GM12878 (cell line): ENCODE measurements at places on chromosomes 6 and 20. TPM values are rescaled to one million over a fixed set of nuclear protein-coding genes. Genes with fewer than 3 reads are reported as not detected.

NNAT gene
- polyA plus RNA-seq, result 0.41 and 0.42 TPM in 2 replicates

PRL gene
- 27.5 and 29.2 TPM in 2 replicates for polyA plus RNA-seq

DNA sequence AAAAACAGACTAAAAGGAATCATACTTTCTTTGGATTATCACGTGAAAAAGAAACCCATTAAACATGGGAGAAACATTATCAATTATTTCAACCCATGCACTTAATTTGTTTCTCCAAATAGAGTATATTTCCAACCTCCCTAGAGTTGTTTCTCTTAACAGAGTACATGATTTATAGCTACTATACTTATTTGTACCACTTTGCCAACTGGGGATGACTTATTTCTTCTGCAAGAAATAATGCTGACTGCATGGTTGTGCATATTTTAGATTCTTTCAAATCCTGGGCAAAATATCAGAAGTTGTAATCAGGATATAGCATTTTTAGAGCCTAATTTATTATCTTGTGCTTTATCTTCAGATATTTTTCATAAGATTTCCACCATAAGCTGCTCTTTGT is 629.1 kb upstream of the EYS start:
- no peak overlapping the region for H3K27ac ChIP-seq
- no peaks in the 10 kb centered on the region for H3K4me1 ChIP-seq
- no peaks in the 10 kb centered on the region for H3K36me3 ChIP-seq
- DNase-seq, result no peak

- H3K4me3 ChIP-seq, result no peak overlapping the region
- H3K27ac ChIP-seq, result no peak overlapping the region
- DNase-seq, result no peak
These were observed 8.9 kb upstream of the DDR1 start for GRCh38 chr6:30875244-30876038.

COL11A2 gene
- polyA plus RNA-seq, result 0.11 and 0.15 TPM in 2 replicates

DNA sequence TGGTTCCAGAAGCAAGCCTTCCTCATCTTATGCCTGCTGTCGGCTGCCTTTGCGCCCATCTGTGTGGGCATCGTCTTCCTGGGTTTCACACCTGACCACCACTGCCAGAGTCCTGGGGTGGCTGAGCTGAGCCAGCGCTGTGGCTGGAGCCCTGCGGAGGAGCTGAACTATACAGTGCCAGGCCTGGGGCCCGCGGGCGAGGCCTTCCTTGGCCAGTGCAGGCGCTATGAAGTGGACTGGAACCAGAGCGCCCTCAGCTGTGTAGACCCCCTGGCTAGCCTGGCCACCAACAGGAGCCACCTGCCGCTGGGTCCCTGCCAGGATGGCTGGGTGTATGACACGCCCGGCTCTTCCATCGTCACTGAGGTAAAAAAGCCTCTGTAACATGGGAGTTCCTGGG is 366 bp downstream of the SLC22A1 start:
- no peak overlapping the region for H3K27ac ChIP-seq
- H3K27me3 ChIP-seq, result no peaks in the 10 kb centered on the region
- DNase-seq, result no peak
- H3K36me3 ChIP-seq, result no peaks in the 10 kb centered on the region
- H3K4me1 ChIP-seq, result no peaks in the 10 kb centered on the region

SLC32A1 gene
- not detected in 2 replicates for polyA plus RNA-seq

HLA-DOB gene
- 27.4 and 31.3 TPM in 2 replicates for polyA plus RNA-seq

DNA sequence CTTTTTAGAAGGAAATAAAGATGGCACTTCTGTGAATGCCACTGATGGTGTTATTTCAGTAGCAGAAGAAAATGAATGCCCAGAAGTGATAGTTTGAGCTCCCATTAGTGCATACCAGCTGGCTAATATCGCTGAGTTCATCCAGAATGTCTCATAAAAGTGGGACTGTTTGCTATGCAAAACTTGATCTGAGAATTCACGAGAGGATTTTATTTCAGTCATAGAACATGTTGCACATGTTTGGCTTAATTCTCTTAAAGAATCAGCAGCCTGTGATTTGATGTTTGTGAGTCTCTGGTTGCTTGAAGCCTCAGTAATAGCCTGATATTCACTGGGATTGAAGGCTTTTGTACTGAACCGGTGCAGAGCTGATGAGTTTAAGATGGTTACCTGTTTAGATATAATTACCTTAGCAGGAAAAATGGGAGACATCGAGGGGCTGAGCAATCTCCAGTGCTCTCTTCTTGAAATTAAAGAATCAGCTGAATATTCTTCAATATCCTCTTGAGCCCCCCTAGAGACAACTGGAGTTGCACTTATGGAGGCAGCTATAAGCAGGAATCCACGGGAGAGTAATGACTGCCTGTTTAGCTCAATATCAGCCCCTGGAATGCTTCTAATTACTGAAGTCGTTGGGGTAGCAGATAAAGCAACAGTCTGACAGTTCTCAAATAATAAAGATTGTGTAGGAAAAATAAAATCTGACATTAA is 955.5 kb downstream of the PHF3 start:
- no peak for DNase-seq
- no peaks in the 10 kb centered on the region for H3K36me3 ChIP-seq
- no peak overlapping the region for H3K4me3 ChIP-seq
- no peak overlapping the region for H3K27ac ChIP-seq
- no peaks in the 10 kb centered on the region for H3K4me1 ChIP-seq

DNA sequence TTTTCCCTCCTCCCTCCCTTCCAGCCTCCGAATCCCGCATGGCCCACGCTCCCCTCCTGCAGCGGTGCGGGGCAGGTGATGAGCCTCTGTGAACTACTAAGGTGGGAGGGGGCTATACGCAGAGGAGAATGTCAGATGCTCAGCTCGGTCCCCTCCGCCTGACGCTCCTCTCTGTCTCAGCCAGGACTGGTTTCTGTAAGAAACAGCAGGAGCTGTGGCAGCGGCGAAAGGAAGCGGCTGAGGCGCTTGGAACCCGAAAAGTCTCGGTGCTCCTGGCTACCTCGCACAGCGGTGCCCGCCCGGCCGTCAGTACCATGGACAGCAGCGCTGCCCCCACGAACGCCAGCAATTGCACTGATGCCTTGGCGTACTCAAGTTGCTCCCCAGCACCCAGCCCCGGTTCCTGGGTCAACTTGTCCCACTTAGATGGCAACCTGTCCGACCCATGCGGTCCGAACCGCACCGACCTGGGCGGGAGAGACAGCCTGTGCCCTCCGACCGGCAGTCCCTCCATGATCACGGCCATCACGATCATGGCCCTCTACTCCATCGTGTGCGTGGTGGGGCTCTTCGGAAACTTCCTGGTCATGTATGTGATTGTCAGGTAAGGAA is at the start of gene OPRM1:
Gene OPRM1 (plus strand): TSS at position 10 of the 612 bp plus-strand sequence. CDS start 305 bp downstream, at position 315.
- H3K36me3 ChIP-seq, result no peaks in the 10 kb centered on the region
- H3K27ac ChIP-seq, result no peak within 1 kb of the TSS
- H3K4me1 ChIP-seq, result no peaks in the 10 kb centered on the region
- H3K27me3 ChIP-seq, result no peaks in the 10 kb centered on the region

GRCh38 chr6:34218691-34219090 is 18.0 kb upstream of the HMGA1 start:
- DNase-seq, result no peak
- H3K27me3 ChIP-seq, result no peaks in the 10 kb centered on the region
- H3K27ac ChIP-seq, result no peak overlapping the region

- no peak for DNase-seq
- H3K27ac ChIP-seq, result no peak overlapping the region
- peaks cover 12% of the 10 kb centered on the region for H3K27me3 ChIP-seq
- no peak overlapping the region for H3K4me3 ChIP-seq
These were observed 1.2 kb upstream of the ARFGEF3 start for GRCh38 chr6:138160329-138161087.

TUBB2B gene
- polyA plus RNA-seq, result 8.0 and 11.6 TPM in 2 replicates

- H3K4me3 ChIP-seq, result no peak overlapping the region
- H3K4me1 ChIP-seq, result no peaks in the 10 kb centered on the region
- DNase-seq, result no peak
These were observed 282.7 kb upstream of the PRDM1 start for GRCh38 chr6:105803442-105803841.

DEFB121 gene
- polyA plus RNA-seq, result not detected in 2 replicates

KCNK15 gene
- not detected in 2 replicates for polyA plus RNA-seq

C6orf141 gene
- polyA plus RNA-seq, result not detected in 2 replicates

- no peak overlapping the region for H3K27ac ChIP-seq
- no peaks in the 10 kb centered on the region for H3K27me3 ChIP-seq
- H3K36me3 ChIP-seq, result no peaks in the 10 kb centered on the region
- DNase-seq, result no peak
- peaks cover 9% of the 10 kb centered on the region for H3K4me1 ChIP-seq
These were observed 46.2 kb downstream of the SLC22A23 start for GRCh38 chr6:3410385-3411360.

DNA sequence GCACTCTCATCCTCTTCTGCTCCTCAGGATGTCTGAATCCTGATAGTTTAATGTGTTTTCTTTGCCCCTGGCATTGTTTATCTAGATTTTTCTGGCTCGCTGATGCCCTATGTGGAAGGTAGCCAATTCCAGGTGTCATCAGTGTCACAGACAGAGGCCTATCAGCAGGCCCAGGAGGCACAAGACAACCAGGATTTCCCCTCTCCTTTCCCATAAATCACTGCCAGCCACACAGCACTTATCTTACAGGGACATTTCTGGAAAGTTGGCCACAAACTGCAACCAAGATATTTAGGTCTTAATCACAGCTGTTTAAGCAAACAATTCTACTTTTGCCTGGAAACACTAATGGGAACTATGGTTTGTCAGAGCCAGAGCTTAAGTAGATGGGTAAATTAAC is 28.1 kb downstream of the ADGRF5 start:
- H3K36me3 ChIP-seq, result no peaks in the 10 kb centered on the region
- no peaks in the 10 kb centered on the region for H3K27me3 ChIP-seq
- no peak overlapping the region for H3K27ac ChIP-seq
- no peak for DNase-seq
- H3K4me3 ChIP-seq, result no peak overlapping the region

DNA sequence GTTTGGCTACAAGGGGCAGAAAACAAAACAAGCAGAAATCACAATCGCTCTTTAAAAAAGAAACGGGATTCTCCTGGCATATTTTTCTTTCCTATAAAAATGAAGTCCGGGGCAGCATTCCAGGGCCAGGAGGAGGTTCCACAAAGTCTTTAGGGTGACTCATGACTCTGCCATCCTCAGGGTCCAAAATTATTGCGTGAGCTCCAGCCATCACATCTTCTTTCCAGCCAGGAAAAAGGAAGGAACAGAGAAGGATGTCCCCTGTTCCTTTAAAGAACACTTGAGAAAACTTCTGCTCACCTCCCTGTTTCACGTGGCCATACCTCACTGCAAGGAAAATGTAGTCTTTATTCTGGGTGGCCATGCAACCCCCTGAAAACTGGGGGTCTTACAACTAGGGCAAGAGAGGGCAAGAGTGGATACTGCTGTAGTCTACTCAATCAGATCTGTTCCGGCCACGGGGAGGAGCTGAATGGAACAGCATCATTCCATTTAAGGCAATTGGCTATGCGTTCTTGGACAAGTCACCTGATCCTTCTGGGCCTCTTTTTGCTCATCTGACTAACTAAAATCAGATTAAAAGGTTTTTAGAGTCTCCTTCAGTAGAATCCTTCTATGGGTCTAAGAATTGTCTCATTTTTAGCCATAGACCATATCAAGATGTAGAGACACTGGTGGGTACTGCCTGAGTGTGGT is 49.4 kb downstream of the CTCFL start:
- H3K36me3 ChIP-seq, result no peaks in the 10 kb centered on the region
- H3K4me3 ChIP-seq, result no peak overlapping the region; the same call in 1 of the 2 replicates
- H3K27ac ChIP-seq, result peak overlapping the region; percentile 54
- H3K27me3 ChIP-seq, result no peaks in the 10 kb centered on the region

GRCh38 chr6:73028893-73029450 is 196.3 kb downstream of the KHDC1L start:
- H3K36me3 ChIP-seq, result no peaks in the 10 kb centered on the region
- no peaks in the 10 kb centered on the region for H3K27me3 ChIP-seq
- H3K27ac ChIP-seq, result no peak overlapping the region
- H3K4me3 ChIP-seq, result no peak overlapping the region

- H3K27me3 ChIP-seq, result no peaks in the 10 kb centered on the region; the same call in 1 of the 2 replicates
- H3K36me3 ChIP-seq, result no peaks in the 10 kb centered on the region
- no peak for DNase-seq
- no peak overlapping the region for H3K4me3 ChIP-seq
These were observed 171.3 kb upstream of the KCNK16 start for GRCh38 chr6:39493777-39494176.

STX16 gene
- 28.1 and 34.9 TPM in 2 replicates for polyA plus RNA-seq

ROMO1 gene
- polyA plus RNA-seq, result 502 and 539 TPM in 2 replicates

DNA sequence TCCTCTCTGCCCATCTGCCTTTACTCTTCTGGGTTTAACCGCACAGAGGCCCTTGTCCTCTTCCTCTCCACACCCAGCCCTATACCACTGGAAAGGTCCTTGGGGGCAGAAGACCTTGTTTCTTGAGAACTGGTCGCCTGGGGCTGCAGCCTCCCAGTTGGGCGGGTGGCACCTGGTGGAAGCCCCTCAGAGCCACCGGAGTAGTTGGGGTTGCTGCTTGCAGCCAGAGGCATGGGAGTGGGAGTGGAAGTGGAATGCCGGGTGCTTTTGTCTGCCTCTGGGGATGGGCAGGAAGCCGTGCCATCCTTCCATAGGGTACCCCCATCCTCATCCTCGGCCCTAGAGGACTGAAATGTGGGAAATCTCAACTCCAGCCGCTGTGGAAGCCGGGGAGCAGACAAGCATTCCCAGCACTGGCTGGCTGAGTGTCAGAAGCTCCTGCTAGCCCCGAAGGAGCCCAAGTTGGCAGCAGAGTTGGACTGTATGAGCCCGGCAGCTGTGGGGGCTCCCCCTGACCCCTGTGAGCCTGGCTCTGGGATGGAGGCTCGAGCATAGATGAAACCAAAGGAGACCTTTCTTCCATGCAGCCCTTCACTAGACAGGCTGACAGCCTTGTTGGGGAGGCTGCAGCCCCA is 1.2 kb downstream of the VSTM2L start:
- H3K27me3 ChIP-seq, result peaks cover 4% of the 10 kb centered on the region; the same call in 1 of the 2 replicates
- no peaks in the 10 kb centered on the region; the same call in 1 of the 2 replicates for H3K4me1 ChIP-seq
- H3K4me3 ChIP-seq, result no peak overlapping the region
- H3K36me3 ChIP-seq, result no peaks in the 10 kb centered on the region

- no peak for DNase-seq
- peak overlapping the region; percentile 56 for H3K27ac ChIP-seq
- peaks cover 9% of the 10 kb centered on the region; the same call in 1 of the 2 replicates for H3K36me3 ChIP-seq
- H3K4me1 ChIP-seq, result peaks cover 46% of the 10 kb centered on the region
- no peak overlapping the region for H3K4me3 ChIP-seq
These were observed 62.4 kb downstream of the E2F3 start for GRCh38 chr6:20464041-20464440.

DNA sequence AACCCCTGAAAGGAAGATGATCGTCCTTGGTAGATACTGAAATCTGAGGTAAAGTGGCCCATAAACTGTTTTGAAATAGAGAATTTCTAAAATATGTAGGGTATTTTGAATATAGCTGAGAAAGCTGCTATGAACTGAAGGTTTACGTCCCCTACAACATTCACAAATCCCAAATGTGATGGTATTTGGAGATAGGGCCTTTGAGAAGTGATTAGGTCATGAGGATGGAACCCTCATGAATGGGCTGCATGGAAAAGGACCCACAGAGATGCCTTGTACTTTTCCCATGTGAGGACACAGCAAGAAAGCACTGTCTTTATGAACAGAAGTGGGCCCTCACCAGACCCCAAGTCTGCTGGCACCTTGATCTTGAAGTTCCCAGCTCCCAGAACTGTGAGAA is 6.8 kb upstream of the PNISR start:
- no peak overlapping the region for H3K27ac ChIP-seq
- no peaks in the 10 kb centered on the region; the same call in 1 of the 2 replicates for H3K36me3 ChIP-seq
- no peak for DNase-seq

TEAD3 gene
- 0.10 and 0.18 TPM in 2 replicates for polyA plus RNA-seq

MLN gene
- polyA plus RNA-seq, result not detected in 2 replicates

GRCh38 chr6:85421972-85422371 is 27.9 kb upstream of the NT5E start:
- no peaks in the 10 kb centered on the region for H3K27me3 ChIP-seq
- DNase-seq, result no peak
- no peaks in the 10 kb centered on the region for H3K36me3 ChIP-seq
- peaks cover 9% of the 10 kb centered on the region for H3K4me1 ChIP-seq
- no peak overlapping the region for H3K27ac ChIP-seq
